ENCODE measurements at places on chromosomes 6 and 20.

- no peak for DNase-seq
These were observed 44.7 kb upstream of the PCMTD2 start for GRCh38 chr20:64210656-64211369.

- DNase-seq, result no peak
These were observed 428.5 kb downstream of the KHDRBS2 start for GRCh38 chr6:61857541-61857940.

GRCh38 chr6:122494665-122495272 is 23.2 kb upstream of the SERINC1 start:
- no peak for DNase-seq

DNA sequence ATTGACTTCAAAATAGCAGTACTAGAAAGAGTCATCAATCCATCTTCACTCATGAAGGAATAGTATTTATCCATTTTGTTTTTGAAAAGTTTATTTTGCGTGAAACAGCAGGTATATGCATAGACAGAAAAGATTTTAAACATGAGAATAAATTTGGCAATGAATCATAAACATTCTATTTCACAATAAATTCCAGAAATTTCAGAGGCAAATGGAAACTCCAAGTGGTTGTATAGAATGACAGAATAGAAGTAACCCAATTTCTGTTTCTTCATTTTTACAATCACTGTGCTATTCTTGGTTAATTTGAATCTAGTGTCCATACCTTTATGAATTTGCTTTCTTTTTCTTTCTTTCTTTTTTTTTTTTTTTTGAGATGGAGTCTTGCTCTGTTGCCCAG is 173.0 kb upstream of the ECI2 start:
- DNase-seq, result no peak

DNA sequence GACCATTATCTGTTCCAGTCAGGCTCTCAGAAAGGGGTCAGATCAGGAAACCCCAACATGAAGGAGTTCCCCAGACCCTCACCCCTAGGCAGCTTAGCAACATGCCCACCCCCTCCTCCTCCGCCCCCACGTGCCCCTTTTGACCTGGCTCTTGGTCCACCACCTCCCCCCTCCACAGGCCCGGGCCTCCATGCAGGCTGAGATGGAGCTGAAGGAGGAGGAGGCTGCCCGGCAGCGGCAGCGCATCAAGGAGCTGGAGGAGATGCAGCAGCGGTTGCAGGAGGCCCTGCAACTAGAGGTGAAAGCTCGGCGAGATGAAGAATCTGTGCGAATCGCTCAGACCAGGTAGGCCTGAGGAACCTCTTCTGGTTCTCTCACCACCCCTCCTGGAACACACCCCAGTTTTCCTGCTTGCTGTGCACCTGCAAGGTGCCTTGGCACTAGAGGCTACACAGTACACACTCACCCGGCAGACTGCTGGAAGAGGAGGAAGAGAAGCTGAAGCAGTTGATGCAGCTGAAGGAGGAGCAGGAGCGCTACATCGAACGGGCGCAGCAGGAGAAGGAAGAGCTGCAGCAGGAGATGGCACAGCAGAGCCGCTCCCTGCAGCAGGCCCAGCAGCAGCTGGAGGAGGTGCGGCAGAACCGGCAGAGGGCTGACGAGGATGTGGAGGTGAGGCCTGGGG is 21.9 kb downstream of the DEF6 start:
- DNase-seq, result no peak

All from HTR-8/SVneo (cell line).